ENCODE measurements at places on chromosomes 11 and 22. TPM values are rescaled to one million over a fixed set of nuclear protein-coding genes. Genes with fewer than 3 reads are reported as not detected.
A peak's percentile ranks its signal among the peaks of the same experiment; 100 is the strongest.

MAP6 gene
- 0.09 TPM for total RNA-seq

GAL3ST1 gene
- total RNA-seq: not detected

KCNJ11 gene
- 0.85 TPM for total RNA-seq

TPBGL gene
- 0.19 TPM for total RNA-seq

KRTAP5-3 gene
- not detected for total RNA-seq

FGF4 gene
- not detected for total RNA-seq

RNF121 gene
- total RNA-seq: 56.4 TPM

TSPAN18 gene
- 1.5 TPM for total RNA-seq

VSTM5 gene
- not detected for total RNA-seq

SLC22A6 gene
- total RNA-seq: not detected

EFCAB6 gene
- total RNA-seq: not detected

TOM1 gene
- total RNA-seq: 16.8 TPM

DNA sequence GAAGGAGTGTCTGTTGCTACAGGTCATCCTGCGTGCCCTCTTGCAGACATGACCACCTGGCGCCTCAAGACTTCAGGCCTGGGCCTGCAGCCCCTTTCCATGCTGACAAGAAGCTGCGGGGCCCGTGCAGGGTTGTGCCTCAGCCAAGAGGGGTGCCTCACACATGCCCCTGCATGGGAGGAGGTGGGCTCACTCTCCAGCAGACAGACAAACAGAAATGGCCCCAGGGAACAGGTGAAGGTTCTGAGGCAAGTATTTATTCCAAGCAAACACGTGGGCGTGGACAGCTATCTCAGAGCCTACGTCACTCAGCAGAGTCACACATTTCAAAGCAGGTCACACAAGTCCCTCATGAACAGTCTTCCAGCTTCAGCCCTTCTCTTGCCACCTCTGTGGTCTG, 5.9 kb upstream of the SYCE3 start:
- DNase-seq: no peak

DNA sequence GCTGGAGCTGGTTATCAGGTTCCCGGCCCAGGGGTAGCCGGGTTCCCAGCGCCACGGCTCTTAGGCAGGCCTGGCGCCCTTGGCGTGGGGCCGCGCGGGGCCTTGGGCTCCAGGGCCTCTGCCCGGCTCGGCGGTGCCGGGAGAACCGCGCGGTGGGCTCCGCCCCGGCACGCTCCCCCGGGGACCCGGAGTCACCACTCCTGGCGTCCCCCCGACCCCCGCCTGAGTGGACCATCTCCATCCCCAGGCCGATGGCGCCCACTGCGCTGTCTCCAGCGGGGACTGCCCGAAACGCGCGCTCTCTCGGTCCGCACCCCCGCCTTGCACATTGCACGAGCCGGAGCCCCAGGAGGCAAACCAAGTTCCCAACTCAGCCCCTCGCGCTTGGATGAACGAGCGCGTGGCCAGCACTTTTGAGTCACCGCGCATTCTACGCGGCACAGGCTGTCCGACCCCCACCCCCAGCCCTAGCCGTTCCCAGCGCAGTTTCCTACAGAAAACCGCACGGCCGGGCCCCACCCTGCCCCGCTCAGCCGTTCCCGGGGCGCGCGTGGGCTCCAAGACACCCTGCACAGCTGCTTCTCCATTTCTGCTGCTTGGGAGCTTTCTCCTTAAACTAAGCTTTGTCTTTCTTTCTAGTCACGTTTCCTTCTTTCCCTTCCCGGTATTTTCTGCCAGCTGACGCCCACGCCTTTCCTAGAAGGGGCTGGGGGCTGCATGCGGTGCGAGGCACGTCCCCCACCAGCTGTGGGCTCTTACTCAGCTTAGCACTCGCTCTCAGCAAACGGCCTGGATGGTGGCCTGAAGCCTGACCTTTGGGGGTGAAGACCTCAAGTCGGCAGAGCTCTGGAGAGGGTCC, 650 bp upstream of the CHID1 start:
- no peak for DNase-seq

GRCh38 chr11:67522844-67523555, at the start of gene CABP2:
CABP2 (minus strand) TSS chr11:67523446; CDS start chr11:67523326, 120 bp downstream.
- DNase-seq: no peak

DNA sequence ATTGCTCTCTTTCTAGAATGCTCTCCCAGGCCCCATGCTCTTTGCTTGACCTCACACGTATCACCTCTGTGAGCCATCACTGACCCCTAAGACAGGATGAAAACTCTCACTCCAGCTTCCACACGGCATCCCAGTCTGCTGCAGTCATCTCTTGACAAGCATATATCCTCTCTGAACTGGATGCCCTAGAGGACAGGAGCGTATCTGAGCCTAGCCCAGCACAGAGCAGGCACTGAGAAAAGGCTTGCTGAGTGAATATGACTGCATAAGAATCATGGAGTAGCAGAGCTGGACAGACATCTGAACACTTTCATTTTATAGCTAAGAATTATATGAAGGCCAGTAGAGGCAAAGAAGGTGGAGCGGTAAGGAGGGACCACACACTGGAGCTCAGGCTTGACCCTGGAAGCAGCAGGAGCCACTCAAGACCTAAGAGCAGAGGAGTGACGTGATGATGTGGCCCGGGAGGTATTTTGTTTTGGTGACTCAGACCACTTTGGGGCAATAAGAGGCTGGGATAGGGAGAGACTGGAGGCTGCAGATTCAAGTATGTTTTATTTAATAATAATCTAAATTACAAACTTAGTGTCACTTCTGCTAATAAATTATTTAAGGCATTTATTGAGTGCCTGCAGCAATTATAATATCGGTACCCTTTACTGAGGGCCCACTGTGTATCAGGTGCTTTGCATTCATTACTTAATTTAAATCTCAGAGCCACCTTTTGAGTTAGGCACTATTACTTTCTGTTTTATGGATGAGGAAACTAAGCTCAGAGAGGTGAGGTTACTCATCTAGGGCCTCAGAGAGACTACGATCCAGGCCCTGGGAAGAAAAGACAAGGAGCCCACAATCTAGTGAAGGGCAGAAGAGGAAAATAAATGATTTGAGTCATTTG, 42.6 kb downstream of the MAP6 start:
- DNase-seq: no peak

DNA sequence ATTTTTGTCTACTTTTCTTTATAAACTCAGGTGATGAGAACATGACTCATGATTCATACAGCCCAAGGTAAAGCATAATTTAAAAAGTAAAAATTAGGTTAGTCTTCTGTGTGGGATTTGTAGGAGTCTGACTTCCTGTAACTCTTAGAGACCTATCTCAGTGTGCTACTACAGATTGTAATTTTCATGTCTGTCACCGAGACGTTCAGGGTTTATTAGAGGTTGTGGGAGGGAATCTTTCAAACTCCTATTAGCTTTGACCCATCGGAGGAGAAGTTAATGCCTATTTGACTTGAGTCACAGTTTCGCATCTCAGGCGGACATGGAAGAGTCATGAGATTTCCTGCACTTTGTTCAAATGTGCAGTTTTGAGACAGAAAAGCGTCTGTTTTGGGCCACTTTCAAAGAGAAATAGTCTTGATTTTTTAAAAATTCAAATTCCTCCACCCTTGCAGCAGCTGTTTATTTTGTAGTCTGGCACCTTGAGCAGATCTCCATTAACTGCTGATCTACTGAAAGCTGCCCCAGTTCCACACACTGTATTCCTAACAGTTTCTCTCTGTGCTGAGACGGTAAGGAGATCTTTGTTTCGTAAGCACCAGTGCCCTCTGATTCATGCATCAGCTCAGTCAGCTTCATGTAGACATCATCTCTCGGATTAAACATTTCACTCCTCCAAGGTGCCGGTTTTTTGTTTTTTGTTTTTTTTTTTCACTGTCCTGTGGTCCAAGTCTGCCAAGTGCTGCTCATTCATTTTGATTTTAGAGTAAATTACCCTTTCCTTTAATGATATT, 24.3 kb downstream of the ALKBH3 start:
- no peak for DNase-seq

DNA sequence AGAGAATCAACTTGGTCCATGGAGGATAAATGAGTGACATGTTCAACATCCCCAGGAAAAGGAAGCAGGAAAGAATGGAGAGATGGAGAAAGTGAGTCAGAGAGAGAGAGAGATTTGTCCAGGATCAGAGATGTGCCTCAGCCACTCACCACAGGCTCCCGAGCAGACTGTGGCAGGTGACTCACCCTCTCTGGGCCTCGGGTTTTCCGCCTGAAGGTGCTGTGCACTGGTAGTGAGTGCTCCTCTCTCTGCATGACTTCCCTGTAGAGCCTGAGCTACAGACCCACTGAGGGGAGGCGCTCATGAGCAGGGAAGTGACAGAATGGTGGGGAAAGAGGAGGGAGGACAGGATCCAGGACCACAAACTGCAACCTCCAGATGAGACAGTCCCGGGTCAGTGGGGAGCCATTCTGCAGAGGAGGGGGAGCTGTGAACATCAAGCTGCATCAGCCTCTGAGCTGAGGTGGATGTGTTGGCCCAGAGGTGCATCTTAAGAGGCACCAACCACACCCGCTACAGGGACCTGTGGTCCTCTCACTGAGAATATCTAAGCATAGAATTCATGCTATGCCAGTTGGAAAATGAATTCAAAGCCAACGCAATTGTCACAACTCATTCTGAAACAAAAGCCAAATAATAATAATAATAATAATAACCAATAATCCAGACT, 433.4 kb downstream of the BRD1 start:
- DNase-seq: no peak

DNA sequence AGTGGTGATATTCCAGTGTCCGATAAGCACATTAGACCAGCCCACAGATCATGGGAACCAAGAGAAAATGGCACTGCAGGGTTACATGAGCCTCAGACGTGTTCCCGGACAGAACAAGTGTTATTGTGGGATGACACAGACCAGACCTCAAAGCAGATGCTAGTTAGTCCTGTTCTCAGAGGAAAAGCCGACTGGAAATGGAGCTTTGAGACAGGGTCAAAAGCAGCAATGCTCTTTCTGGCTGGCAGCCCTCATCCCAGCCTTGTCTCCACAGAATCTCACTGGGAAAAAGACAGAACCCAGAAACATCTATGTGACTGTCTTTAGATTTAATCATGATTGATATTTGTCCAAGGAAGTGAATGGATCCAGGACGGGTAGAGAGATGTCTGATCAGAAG, 506.8 kb downstream of the INSC start:
- DNase-seq: no peak

GRCh38 chr11:34191578-34191977, 86.1 kb downstream of the NAT10 start:
- no peak for DNase-seq

- no peak for DNase-seq
Measured at GRCh38 chr11:86990515-86990914, 35.3 kb upstream of the FZD4 start.

DNA sequence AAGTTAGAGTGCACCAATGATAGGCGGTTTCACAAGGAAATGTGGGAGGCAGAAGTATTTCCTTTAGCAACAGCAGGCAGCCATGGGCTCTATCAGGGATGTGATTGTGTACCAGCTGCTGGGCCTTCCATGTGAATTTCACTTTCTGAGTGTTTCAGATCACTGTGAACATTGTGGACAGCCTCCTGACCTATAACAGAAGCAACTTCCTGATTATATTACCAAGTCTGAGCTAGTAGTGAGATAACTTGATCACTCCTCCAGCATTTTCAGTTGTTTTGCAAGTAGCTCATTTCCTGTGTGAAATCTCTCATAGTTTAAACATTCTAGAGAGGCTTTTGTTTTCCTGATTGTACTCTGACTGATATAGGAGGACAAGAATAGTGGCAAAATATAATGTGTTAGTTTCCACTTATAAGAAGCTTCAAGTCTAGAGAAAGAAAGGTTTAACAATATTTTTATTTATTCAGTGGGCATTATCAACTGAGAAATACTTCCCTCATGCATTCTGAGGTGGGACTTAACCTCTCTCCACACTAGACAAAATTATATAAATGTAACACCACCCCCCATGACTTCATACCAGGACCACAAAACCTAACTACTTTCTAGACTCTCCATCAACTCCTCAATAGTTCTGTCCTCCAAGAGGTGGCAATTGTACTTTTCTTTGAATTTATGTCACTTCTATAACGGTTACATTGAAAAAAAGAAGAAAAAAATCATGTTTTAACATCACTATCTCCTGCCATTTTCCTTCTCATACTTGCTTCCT, 184.2 kb upstream of the LUZP2 start:
- no peak for DNase-seq

- no peak for DNase-seq
Measured at GRCh38 chr11:64008914-64009633, 22.8 kb downstream of the OTUB1 start.

GRCh38 chr11:75809991-75810390, 5.0 kb upstream of the UVRAG start:
- DNase-seq: no peak

GRCh38 chr11:69703768-69704507, at the start of gene FGF19:
FGF19 (minus strand) TSS chr11:69704022; CDS start chr11:69703876, 146 bp downstream.
- peak; percentile 63 for DNase-seq

- no peak for DNase-seq
Measured at GRCh38 chr11:82771781-82772180, 38.1 kb upstream of the FAM181B start.

- DNase-seq: no peak
Measured at GRCh38 chr11:115162919-115163318, 341.3 kb downstream of the CADM1 start.

Data from activated CD4-positive, alpha-beta T cell treated with anti-CD3 and anti-CD28 coated beads, Interleukin-2, amount 10 ng/mL, durations not matched to agents 24 days and 14 days (primary cell).